ENCODE measurements at places on chromosomes 7 and 10.
A peak's percentile ranks its signal among the peaks of the same experiment; 100 is the strongest.

DNA sequence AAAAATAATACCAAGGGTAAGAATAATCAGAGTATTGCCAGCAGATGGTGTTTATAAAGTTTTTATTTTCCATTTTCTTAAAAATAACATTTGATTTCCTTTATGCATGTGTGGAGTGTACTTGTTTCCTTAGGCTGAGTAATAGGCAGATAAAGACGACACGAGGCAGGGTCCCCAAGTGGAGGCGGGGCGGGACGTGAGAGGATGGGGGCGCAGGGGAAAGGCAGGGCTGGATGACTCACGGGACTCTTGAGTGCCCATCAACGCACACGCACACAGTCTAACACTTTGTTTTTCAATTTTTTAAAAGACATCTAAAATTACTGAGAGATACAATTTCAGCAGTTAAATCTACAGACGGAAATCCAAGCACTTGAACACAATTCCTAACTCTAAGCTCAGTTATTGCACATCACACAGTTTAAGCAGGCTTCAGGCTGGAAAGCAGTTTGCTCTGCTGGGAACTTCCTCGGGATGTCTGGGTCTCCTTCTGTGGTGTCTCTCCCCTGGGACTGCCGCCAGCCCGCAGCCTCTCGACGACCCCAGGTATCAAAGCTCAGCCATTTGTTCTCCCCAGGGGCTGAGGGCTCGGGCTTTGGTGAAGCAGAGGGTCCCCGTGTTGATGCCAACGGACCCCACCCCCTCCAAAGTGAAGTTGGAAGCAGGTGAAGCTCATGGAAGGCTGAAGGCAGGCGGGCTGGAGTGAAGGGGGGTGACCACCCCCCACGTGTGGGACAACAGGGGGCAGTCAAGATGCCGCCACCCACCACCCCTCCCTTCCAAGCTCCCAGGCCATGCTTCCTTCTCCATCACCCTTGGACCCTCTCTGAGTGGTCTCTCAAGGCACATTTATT, 29.1 kb downstream of the SPOCK2 start:
- DNase-seq, result no peak

DNA sequence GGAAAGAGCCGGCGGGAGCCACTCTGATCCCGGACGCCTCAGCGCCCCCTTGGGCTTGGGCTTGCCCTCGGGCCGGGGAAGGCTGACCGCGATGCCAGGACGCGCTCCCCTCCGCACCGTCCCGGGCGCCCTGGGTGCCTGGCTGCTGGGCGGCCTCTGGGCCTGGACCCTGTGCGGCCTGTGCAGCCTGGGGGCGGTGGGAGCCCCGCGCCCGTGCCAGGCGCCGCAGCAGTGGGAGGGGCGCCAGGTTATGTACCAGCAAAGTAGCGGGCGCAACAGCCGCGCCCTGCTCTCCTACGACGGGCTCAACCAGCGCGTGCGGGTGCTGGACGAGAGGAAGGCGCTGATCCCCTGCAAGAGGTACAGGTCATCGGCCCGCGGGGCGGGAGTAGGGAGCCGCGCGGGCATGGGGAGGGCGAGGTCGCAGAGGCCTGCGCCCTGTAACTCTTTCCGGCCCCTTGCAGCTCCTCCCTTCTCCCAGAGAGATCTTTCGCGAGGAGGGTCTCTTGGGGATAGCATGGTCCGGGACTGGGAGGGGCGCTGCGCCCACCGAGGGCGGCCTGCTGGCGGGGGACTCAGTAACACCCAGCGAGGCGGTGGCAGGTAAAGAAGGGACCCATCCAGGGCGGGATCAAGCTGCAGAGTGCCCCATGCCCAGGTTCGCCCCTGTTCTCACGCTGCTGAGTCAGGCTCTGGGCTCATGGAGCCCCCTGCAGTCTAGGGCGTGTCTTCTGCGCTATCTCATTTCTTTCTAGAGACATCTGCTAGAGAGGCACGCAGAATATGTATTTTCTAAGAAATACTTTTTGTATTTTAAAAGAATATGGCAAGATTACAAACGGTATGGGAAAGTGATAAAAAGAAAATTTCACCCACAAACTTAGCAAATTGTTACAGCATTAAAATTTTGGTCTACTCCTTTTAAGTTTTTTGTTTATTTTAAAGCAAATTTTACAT, 687 bp downstream of the EPDR1 start:
- no peak for DNase-seq

DNA sequence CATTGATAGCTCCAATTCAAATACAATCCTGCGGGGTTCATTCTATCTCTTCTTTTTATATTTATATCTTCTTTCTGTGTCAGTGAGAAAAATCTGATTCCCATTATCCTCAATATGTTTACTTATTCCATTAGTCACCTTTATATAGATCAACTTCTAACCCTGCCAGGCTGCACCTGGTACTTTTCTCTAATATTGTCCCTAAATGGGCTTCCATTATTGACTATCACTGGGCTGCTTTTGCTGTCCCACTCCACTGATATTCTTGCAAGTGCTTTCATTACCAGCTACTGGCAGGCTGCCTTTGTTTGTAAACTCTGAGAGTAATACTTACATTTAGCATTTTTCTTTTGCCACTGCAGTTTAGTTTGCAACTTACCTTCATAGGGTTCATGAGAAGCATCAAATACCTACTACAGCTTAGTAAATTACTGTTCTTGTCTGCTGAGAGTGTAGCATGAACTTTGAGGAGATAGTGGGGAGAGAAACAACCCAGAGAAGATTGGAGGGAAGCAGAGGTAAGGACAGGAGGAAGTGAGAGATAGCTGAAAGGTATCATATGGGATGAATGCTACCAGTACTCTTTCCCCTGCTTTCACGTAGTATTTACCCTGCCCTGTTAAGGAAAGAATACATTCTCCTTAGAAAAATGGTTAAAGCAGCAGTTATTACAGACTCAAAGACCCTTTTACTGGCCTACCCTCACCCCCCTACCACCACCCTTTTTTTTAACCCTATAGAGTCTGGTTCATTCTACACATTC, 119.1 kb downstream of the PHTF2 start:
- peak; percentile 76 for DNase-seq

DNA sequence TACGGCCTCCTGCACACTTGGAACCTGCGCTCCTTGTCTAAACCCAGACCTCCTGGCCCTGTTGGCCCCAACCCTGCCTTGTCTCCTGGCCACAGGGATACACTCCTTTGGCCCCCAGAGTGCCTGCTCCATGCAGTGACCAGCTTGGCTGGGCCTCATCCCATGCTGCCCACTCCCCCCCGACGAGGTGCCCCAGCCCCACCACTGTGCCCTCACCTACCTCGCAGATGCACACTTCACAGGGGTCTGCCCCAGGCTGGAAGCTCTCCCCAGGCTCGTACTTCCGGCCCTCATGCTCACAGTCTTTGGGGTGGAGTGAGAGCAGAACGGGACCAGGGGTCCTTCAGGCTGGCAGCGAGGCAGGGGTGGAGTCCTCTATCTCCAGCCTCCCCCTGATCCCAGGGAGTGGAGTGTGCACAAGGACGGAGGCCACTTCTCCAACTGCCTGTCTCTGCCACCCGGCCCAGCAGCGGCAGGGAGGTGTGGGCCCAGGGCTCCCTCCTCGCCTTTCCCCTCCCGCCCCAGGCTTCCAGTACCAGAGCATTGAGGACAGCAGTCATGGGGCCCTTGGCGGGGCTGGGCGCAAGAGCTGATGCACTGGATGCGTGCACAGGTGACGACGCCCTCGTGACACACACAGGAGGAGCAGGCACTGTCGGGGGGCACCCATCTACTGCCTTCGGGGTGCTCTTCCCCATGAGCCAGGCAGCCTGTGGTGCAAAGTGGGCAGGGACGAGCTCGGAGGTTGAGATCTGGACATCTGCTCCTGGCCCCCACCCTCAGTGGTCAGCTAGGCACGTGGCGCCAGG, 22.1 kb downstream of the ATP6V1F start:
- DNase-seq, result no peak

- DNase-seq, result no peak
Measured at GRCh38 chr7:106425017-106425719, 140.4 kb upstream of the NAMPT start.

DNA sequence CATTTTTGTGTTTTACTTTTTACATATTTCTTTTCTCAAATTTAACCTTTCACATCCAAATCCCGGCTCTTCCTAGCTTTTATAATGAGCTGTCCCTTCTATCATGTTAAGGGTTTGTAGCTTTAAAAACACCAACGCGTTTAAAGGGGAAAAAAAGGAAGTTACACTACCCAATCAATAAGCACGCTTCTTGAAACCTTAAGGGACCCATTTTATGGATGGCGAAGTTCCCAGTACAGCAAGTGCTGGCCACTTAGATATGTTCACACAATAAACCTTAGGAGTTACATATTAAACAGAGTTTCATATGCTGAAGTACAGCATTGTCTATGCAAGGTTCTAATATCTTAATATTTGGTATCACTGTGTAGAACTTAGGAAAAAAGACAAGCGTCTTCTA, 1.8 kb downstream of the GNG11 start:
- no peak for DNase-seq

DNA sequence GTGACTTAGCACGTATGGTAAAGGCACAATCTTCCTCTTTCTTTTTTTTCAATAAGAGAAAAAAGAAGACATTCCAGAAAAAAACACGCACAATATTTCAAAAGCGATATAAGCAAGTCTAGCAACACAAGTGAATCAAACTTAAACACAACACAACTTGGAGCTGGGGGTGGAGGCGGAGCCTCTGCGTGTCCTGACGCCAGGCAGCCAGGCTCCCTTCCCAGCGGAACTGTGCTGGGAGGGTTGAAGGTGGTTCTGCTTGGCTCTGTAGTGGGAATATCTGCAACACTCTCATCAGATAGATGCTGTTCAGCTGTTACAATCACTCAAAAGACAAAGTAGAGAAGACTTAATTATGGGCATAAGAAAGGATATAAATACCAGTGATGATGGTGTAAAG, 211.4 kb downstream of the WDR37 start:
- DNase-seq, result no peak

DNA sequence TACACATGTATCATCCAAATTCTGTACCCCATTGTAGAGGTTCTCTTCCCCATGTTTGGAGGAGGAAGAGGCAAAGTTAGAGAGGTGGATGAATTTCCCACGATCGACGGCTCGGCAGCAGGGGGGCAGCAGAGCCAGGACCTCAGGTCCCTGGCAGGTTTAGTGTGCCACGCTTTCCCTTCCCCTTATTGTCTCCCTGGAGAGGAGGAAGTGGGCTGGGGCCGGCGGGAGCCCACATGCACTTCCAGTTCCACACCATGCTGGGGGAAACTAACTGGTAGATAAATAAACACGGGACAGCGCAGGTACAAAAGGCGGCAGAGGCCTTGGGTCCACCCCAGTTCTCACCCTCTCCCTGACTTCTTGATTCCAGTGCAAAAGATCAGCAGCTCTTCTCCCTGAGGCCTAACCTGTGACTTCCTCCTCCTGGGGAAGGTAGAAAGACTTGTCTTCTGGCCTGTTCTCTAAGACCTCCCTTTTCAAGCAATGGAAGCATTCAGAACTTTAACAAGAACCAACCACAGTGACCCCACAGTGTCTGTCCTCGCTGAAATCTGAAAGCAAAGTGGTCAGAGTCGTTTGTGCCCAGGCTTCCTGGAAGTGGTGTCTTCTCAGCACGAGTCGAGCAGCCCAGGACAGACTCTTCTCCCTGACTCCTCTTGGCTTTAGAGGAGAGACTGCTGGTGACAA, 30.5 kb upstream of the SRGN start:
- DNase-seq, result no peak

GRCh38 chr7:155594961-155595366, 48.6 kb upstream of the CNPY1 start:
- no peak for DNase-seq

GRCh38 chr7:134533288-134533771, 6.0 kb downstream of the AKR1B10 start:
- no peak for DNase-seq

DNA sequence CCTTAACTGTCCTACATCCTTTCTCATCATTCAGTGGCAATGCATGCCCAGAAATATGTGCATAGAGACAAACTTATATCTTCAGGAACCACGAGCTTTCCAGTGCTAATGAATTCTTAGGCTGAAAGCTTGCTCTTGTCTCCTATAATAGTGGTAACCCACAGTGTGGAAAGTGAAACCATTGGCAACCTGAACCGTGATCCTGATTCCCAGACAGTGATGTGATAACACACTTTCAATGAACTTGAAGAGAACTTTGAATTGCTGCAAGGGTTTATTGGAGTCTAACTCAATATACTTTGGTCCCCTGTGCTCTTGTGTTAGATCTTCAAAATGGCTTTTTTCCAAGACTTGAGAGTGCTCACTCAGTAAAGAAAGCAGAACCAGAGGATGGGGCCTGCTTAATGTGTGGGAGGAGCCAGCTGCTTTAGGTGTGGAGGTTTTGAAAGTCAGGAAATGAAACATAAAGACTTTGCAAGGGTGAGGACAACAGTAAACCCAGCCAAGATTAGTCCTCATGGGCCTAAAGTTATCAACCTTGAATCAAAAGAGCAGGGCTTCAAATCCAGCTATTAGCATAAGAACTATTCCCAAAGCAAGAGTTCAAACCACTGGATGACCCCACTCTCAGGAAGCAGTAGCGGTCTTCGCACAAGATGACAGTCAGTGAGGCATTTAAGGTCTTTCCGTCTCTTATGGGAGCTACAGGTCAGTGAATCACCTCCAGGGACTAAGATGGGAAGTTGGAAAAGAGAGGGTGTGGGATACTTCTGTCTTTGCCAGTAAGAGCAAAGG, 332.4 kb upstream of the NRP1 start:
- DNase-seq, result no peak

DNA sequence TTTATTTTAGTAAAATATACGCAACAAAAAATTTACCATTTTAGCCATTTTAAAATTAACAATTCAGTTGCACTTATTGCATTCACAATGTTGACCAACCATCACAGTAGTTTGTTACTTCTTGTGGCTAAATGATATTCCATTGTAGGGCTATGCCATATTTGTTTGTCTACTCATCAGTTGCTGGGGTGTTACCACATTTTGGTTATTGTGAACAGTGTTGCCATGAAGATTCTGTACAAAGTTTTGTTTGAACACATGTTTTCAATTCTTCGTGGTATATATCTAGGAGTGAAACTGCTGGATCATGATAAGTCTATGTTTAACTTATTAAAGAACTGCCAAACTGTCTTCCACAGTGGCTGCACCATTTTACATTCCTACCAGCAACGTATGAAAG, 46.3 kb upstream of the ZNF365 start:
- DNase-seq, result peak; percentile 37

Measured in NCI-H2081 treated with DMSO at 0.1 percent for 48 hours (cell line).